ENCODE measurements at places on chromosomes 2 and 18.

DNA sequence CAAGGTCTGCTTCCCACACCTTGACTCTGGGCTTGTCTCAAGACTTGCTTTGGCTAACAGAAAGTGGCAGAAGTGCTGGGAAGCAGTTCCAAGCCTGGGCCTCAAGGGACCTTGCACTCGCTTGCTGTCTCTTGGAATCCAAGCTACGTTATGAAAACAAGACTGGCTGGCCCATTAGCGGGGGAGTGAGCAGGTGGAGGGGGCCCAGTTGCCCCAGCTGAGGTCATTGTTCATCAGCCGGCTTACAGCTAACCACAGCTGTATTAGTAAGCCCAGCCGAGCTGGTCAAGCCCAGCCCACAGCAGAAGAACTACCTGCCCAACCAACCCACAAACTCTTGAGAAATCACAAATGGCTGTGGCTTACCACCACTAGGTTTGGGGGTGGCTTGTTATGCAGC is 63.1 kb downstream of the MARCO start:
- no peak for DNase-seq

GRCh38 chr2:161243905-161244304 is 64.3 kb upstream of the PSMD14 start:
- DNase-seq, result no peak

DNA sequence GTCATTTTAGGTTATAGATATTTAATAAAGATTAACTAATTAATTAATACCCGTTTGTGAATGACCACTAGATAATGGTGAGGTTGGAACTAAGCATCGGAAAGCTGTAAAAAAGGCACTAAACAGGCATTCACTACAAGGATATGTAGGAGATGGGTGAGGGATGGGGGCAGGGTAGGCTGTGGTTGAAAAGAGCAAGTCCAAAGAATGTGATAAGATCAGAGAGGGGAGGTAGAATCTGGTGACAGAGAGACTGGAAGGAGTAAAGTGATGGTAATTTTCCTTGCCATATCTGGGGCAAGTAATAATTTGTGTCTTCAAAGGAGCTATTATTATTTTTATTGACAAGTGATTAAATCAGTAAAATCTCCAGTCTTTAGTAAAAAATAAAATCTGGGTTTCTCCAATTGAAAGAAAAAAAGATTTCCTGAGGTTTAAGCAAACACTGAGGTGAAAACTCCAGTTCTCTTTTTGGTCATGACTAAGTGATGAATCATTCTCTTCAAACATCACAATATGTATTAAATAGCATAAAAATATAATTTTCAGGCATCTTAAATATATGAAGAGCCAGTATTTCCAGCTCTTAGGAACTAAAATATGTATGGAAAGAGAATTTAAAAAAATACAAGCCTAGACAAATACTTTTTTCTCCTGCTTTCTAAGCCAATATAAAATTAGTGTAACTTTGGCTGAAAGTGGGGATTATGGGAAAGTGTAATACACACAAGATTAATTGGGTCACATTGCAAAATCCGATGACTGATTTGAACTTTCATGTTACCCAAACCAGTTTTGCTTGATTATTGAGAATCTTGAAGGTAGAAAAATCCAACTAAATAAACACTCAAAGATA is 259.1 kb upstream of the RBMS1 start:
- DNase-seq, result no peak

DNA sequence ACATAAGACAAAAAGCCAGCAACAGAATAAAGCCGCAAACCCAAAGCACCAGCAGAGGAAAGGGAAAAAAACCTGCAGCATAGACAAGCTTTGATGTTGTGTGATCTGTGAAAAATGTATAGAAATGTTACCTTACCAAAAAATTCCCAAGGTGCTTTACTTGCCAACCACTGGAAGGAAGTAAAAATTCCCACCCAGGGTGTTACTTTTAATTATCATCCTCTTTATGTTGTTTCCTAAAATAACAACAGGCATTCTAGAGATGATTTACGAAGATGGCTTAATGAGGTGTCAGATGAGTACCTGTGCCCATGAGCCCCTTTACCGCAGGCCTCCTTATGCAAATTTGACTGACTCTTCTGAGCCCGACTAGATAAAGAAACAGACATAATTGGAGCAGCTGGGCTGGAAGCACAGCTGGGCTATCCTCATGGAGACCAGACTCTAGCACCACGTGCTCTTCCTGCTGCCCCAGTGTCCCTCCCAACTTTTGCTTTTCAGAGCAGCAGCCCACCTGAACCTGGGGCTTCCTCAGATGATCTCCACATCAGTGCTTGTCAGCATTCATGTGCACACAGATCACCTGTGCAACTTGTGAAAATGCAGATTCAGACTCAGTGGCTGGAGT is 41.5 kb downstream of the SRSF7 start:
- no peak for DNase-seq

DNA sequence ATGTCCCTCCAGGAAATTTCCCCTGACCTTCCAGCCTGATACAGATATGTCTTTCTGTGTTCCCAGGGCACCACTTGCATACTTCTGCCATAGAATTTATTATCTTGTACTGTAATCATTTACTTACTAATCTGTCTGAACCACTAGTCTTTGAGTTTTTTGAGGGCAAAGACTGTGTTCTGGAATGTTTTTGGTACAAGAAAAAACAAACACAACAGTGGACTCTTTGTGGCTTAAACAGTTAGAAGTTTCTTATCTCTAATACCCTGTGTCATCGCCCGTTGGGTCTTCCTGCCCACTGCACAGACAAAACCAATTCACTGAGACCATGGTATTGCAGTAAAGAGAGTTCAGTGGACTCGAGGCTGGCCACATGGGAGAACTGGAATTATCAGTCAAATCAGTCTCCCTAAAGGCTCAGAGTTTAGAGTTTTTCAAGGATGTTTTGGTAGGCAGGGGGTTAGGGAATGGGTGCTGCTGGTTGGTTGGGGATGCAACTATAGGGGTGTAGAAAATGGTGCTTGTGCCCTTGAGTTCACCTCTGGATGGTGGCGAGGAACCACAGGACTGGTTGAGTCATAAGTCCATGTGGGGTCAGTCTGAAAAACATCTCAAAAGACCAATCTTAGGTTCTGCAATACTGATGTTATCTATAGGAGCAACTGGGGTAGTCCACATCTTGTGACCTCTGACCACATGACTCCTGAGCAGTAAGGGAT is 20.3 kb downstream of the RALB start:
- no peak for DNase-seq

- DNase-seq, result peak; percentile 80
These were observed at the start of gene FBXO36 for GRCh38 chr2:229922449-229923386. FBXO36 (plus strand) TSS chr2:229922503; CDS start chr2:229922514, 11 bp downstream.

DNA sequence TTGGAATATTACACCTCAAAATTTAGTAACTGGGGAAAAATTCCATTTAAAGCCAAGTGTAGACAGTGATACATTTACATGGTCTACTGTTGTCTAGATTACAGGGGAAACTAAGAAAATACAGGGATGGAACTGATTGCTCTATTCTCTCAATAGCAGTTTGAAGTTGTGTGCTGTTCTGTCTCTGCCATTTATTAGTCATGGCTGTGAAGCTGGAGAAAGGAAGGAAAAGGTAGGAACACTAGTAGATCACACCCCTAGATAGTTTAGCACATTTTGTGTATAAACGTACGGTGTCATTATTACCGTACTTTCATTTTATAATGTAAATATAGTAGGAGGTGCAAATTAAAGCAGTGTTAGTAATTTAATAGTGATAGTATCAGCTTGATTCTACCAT is 170.5 kb downstream of the PHLPP1 start:
- DNase-seq, result no peak

DNA sequence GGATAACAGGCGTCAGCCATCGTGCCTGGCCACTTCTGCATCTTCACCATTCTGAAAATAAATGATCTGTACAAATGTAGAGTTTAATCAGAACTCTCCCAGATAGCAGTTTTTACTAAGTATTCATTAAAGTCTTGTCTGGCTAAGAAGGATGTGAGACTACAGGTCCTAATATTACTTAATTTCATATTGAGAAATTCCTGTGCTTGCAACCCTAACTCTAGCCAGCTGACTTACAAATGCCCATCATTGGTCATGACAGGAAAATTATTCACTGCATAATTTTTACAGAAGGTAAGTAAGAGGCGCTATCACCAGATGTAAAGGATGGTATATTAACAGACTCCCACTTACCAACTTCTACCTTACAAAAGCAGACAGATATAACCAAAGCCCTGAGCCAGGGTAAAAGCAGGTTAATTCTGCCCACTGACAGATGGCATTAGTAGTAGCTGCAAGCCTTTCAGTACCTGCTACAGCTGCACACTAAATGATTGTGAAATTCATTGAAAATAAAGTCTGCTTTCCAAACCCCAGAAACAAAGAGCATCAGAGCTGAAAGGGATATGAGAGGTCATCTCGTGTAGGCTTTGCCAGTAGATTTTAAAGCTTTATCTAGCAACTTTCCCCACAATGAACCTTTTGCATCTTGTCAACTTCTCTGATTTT is 271.3 kb upstream of the STON1 start:
- DNase-seq, result no peak

DNA sequence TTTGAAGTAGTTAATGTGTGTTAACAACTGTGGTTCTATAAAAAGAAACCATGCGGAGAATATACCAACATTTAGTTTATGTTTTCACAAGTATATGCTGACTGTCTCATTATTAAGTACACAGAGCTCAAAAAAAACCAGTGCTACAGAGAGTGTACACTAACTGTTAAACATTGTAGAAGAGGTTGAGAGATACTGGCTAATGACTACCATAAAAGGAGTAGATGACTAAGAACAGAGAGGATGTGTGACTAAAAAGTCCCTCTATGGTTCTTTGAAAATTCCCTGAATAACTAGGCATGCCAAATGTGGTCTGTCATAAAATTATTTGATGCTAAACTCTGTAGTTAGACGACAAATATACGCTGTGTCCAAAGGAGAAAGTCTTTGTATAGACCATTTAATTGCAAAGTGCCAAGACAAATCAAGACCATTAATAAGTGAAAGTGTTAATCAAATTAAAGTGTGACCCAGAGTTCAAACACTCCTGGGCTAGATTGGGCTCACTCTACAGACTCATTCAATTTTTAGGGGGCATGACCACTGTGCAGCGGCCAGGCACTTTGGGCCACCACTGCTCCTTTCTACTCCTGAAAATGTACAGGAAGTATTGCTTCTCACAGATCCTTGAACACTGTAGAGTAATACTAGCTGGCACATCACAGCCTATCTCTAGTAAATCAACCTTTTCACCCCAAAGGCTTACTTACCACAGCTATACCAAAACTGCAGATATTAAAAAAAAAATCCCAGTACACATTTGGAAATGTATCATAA is 45.1 kb upstream of the SERTAD2 start:
- no peak for DNase-seq

DNA sequence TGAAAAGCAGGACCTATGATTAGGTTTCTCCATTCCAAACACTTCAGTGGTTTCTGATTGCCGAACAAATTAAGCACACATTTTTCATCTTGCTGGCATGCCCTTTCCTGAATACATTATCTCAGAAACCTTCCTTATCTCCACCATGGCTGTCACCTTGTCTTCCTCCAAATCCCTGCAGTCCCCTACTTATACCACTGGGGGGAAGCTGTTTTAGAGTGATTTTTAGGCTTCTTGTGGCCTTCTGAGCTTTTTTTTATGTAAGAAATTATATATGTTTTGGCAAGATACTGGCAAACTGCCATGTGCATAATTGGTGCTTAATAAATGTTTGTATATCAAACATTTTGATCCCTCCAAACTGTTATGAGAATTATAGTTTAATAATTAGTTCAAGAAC is 229.2 kb downstream of the MYT1L start:
- peak; percentile 5 for DNase-seq

DNA sequence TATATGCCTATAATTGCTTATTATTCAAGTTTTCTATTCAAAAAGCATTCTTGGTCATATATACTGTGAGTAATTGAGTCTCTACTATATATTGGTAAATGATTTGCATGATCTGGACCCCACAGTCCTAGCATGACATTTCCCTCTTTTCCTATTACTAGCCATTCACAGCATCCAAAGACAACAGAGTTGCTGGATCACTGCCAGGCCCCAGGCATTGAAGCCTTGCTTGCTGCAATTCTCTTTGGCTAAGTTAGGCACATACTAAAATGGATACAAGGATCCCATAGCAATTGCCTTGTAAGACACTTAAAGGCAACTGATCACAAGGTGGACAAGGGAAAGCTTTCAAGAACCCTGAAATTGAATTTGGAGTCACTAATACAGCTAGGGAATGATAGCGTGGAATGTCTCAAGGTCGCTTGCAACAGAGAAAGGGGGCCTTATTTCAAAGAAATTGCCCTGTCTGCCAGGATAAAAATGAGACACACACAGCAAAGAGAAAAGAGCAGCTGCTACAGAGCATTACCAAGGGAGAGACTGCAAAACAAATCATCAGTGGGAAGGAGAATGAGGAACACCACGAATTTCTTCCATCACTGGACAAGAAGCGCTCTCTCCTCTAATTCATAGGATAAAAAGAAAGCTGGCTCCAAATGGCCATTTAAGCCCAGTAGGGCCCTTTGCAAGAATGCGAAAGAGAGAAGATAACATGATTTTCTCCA is 77.1 kb upstream of the EPHA4 start:
- peak; percentile 54 for DNase-seq

DNA sequence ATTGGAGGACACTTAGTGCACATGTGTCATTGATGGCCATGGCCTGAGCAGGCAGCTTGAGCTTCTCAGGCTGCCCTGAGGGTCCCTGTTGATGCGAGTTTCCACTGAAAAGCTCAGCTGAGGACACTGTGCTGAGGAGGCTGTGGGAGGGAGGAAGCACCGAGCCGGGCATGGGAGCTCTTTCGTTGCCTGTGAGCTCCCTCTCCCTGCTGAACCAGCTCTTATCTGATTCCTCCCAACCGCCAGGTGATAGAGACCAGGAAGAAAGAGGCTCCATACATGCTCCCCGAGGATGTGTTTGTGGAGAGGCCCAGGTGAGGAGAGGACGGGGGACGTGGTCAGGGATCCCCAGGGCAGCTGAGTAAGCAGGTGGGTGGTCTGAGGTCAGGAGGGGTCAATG is 27.3 kb downstream of the POMC start:
- DNase-seq, result no peak

DNA sequence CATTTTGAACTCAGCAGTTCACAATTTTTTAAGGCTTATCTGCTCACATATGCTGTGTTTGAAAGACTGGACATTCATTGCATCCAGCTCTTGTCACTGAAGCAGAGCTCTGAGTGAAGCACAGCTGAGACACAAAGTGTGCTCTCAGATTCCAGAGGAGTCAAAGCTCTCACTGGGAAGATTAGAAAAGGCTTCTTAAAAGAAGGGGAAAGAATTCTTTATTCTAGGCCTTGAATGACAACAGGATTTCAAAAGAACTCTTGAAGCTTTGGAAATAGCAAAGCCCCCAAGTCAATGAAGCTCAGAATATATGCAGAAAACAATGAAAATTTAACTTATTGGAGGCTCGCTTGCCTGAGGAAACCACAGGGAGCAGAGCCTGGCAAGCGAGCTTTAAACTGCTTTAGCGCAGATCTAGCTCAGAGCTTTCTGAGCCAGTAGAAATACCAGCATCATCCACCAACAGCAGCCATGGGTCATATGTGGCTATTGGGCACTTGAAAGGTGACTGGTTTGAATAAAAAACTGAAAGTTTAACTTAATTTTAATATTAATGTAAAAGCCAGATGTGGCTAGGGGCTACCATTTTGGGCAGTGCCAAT is 369.7 kb downstream of the OSR1 start:
- DNase-seq, result no peak

- DNase-seq, result peak; percentile 91
These were observed 139.2 kb downstream of the NEDD4L start for GRCh38 chr18:58183226-58183625.

GRCh38 chr2:150698016-150698661 is 210.7 kb upstream of the RND3 start:
- DNase-seq, result no peak
